ENCODE measurements at places on chromosomes 1 and 21. TPM values are rescaled to one million over a fixed set of nuclear protein-coding genes. Genes with fewer than 3 reads are reported as not detected.

GRCh38 chr1:110612060-110612745 lies 6.0 kb upstream of the KCNA2 start:
- no peak overlapping the region for H3K27ac ChIP-seq
- H3K4me1 ChIP-seq: no peaks in the 10 kb centered on the region
- H3K36me3 ChIP-seq: no peaks in the 10 kb centered on the region
- H3K27me3 ChIP-seq: peaks cover 14% of the 10 kb centered on the region
- H3K4me3 ChIP-seq: no peak overlapping the region
- DNase-seq: peak; percentile 42

The SLAMF9 gene
- total RNA-seq: not detected

DNA sequence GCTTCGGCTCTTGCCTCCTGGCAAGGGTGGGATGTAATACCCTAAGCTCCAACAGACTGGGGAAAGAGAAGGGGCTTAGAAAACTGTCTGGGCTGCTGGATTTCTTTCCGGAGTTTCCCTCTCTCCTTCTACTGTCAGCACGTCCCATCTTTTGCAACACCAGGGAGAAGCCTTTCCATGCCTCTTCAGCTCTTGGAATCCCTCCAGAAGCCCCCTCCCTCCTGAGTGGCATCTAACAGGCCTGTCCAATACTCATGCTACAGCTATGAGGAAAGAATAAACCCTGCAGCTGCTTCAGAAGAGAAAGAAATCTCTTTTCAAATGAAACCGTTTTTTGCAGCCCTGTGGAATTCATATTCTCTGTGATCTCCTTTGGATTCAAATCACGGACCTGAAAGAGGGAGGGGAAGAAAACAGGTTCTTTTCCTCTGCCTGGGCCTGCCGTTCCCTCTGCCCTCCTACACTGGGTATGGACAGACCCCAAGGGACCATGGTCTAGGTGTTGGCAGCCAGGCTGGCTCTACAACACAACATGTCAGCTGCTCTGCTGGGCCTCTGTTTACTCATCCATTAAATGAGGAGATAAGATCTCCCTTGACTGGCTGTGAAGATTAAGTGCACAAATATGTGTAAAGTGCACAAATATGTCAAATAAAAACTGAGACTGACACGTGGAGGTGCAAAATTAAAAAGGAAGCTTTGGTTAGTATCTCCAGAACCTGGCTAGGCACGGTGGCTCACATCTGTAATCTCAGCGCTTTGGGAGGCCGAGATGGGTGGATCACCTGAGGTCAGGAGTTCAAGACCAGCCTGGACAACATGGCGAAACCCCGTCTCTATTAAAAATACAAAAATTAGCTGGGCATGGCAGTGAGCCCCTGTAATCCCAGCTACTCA lies 6.0 kb upstream of the CAPN2 start:
- no peaks in the 10 kb centered on the region for H3K27me3 ChIP-seq
- peak; percentile 60 for DNase-seq

DNA sequence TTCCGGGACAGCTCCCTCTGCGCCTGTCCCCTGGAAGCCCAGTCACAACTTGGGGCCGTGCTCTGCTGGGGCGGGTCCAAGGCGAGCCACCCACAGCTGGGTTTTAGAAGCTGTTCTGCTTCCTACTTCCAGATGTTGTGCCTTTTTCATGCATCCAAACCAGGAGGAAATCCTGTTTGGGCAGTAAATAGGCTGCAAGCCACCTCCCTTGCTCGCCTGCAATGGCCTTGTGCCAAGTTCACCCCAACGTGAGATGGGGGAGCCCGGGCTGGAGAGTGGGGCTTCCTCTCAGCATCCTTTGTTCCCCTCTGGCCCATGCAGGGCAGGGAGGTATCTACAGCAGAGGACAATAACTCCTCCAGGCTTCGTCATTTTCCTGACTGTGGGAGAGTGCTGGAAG lies 73.2 kb downstream of the DMRTB1 start:
- DNase-seq: no peak
- H3K27me3 ChIP-seq: no peaks in the 10 kb centered on the region

The ATPAF1 gene
- total RNA-seq: 55.8 TPM

- DNase-seq: no peak
- H3K27ac ChIP-seq: no peak overlapping the region
- no peak overlapping the region for H3K4me3 ChIP-seq
- H3K4me1 ChIP-seq: no peaks in the 10 kb centered on the region
- H3K36me3 ChIP-seq: no peaks in the 10 kb centered on the region
- no peaks in the 10 kb centered on the region for H3K27me3 ChIP-seq
These were observed 196.7 kb upstream of the DAB1 start for GRCh38 chr1:57620605-57621004.

GRCh38 chr1:109290998-109291397 lies 8.1 kb upstream of the PSRC1 start:
- no peaks in the 10 kb centered on the region for H3K36me3 ChIP-seq
- no peaks in the 10 kb centered on the region for H3K27me3 ChIP-seq
- H3K4me1 ChIP-seq: no peaks in the 10 kb centered on the region
- DNase-seq: no peak
- H3K27ac ChIP-seq: no peak overlapping the region
- no peak overlapping the region for H3K4me3 ChIP-seq

DNA sequence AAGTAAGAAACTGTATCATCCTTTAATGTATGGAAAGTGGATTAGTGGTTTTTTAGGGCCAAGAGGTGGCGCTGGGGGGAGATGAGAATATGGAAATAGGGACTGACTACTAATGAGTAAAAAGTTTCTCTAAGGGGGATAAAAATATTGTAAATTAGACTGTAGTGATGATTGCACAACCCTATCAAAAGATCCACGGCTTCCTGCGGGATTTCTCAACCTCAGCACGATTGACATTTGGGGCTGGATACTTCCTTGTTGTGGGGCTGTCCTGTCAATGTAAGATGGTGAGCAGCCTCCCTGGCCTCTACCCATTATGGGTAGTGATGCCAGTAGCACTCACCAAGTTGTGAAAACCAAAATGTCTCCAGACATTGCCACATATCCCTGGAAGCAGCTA lies 36.0 kb upstream of the PRDM2 start:
- no peak overlapping the region for H3K4me3 ChIP-seq
- H3K27ac ChIP-seq: no peak overlapping the region
- H3K36me3 ChIP-seq: no peaks in the 10 kb centered on the region
- H3K27me3 ChIP-seq: no peaks in the 10 kb centered on the region

- H3K27ac ChIP-seq: no peak overlapping the region
- H3K4me1 ChIP-seq: no peaks in the 10 kb centered on the region
- no peak overlapping the region for H3K4me3 ChIP-seq
- no peak for DNase-seq
- H3K27me3 ChIP-seq: no peaks in the 10 kb centered on the region
- no peaks in the 10 kb centered on the region for H3K36me3 ChIP-seq
These were observed 5.6 kb downstream of the LYPLAL1 start for GRCh38 chr1:219179293-219179692.

DNA sequence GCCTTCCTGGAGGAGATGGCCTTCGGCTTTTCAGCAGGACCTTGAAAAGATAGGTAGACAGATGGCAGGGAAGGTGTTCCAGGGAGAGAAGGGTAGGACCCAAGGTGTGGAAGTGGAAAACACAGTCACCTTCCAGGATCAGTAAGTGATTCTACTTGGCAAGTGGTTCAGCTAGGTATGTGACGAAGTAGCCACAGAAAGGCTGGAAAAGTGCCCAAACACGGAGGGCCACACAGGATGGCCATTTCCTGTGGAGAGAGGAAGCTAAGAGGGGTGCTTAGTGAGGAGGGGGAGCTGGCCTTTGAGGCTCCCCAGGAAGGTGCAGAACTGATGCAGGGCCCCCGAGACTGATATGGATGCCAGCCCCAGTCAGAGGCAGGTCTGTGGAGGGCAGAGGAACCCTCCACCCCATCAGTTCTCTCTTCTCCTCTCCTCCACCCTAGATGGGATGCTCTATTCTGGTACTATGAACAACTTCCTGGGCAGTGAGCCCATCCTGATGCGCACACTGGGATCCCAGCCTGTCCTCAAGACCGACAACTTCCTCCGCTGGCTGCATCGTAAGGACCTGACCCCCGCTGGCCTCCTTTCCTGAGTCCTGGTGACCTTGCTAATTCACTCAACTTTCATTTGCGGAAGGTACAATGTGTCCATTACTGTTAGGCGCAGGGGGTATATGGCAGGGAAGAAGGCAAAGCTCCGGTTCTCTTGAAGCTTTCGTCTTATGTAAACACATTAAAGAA lies 6.8 kb downstream of the SEMA4A start:
- no peaks in the 10 kb centered on the region for H3K36me3 ChIP-seq
- no peak for DNase-seq
- no peak overlapping the region for H3K27ac ChIP-seq
- peak overlapping the region; percentile 23 for H3K4me3 ChIP-seq
- no peaks in the 10 kb centered on the region for H3K27me3 ChIP-seq
- H3K4me1 ChIP-seq: peaks cover 4% of the 10 kb centered on the region

DNA sequence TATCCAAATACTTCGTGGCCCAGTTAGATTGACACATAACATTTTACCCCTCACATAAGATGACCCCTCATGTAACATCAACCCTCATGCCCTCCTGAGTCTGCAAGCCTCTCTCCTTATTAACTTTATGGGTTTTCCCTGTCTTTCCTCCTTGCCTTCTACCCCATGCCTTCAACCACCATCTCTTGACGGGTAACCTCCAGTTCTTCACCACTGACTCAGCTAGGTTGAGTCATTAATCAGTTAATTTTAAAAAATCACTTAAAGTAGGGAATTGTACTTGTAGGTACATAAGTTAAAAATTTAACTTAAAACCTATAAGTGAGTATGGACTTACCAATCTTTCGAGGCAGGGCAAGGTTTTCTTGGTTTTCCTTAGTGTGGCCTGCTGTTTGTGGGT lies 330.7 kb downstream of the CAMTA1 start:
- no peak for DNase-seq
- H3K4me1 ChIP-seq: no peaks in the 10 kb centered on the region
- no peak overlapping the region for H3K4me3 ChIP-seq
- H3K36me3 ChIP-seq: no peaks in the 10 kb centered on the region
- H3K27me3 ChIP-seq: no peaks in the 10 kb centered on the region

- H3K27me3 ChIP-seq: no peaks in the 10 kb centered on the region
- no peaks in the 10 kb centered on the region for H3K36me3 ChIP-seq
- H3K4me3 ChIP-seq: no peak overlapping the region
- H3K4me1 ChIP-seq: no peaks in the 10 kb centered on the region
- no peak for DNase-seq
These were observed 8.2 kb downstream of the TMCC2 start for GRCh38 chr1:205235951-205236350.

DNA sequence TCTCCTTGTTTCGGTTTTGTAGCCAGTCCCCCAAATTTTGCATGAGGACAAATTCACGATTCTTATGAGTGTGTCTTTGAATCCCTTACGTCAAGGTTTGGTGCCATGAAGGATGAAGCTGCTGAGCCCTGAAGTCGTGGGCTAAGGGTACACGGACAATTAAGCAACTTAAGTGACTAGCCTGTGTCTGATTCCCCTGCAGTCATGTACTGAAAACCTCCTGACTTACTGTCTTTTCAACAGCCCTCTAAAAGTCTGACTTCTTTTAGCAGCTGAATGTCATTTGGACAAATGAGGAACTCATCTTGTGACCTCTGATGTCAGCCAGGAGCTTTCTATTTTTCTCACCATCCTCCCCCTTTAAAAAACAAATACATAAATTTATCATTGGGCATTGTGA lies 27.1 kb upstream of the C1orf105 start:
- H3K27me3 ChIP-seq: no peaks in the 10 kb centered on the region
- H3K4me1 ChIP-seq: no peaks in the 10 kb centered on the region
- H3K27ac ChIP-seq: peak overlapping the region; percentile 67
- H3K4me3 ChIP-seq: no peak overlapping the region
- no peaks in the 10 kb centered on the region for H3K36me3 ChIP-seq

The LRRC8B gene
- 15.0 TPM for total RNA-seq

The CDA gene
- 110 TPM for total RNA-seq

DNA sequence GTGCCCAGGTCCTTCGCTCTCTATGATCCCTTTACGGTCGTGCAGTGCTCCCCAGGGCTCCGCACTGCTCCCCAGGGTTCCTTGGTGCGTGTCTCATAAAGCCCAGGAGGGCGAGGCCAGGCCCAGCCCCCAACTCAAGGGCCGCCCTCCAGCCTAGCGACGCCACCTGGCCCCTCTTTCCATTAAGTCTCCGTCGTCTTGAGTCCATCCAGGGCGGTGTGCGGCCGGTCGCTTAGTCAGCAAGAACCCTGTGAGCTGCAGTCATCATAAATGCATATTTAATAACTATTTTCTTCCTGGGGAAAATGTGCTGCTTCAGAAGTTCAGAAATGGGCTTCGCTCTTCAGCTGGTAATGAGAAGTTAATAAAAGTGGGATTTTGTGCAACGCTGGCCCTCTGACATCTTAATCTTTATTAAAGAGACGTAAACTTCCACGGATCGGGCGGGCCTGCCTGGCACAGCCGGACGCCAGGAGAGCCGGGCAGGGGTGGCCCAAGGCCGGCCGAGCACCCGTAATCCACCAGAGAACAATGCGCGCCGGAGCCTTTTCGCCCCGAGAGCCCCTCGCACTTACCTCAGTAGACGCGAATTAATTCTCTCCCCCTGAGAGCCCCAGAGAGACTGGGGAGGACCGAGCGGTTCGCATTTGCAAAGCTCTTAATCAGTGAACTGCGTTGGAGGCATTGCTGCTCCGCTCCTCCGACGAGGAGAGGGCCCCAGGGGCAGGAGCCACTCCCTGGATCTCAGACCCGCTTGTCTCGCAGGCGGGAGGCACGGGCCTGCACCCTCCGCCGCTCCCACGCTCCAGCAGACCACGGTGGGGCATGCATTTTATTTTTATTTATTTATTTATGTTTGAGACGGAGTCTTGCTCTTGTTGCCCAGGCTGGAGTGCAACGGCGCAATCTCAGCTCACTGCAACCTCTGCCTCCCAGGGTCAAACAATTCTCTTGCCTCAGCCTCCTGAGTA lies 188.3 kb upstream of the ARHGEF16 start:
- H3K36me3 ChIP-seq: no peaks in the 10 kb centered on the region
- no peaks in the 10 kb centered on the region for H3K4me1 ChIP-seq
- H3K4me3 ChIP-seq: no peak overlapping the region
- no peak for DNase-seq
- no peak overlapping the region for H3K27ac ChIP-seq
- no peaks in the 10 kb centered on the region for H3K27me3 ChIP-seq

- no peak for DNase-seq
- no peak overlapping the region for H3K4me3 ChIP-seq
- no peaks in the 10 kb centered on the region for H3K27me3 ChIP-seq
- H3K4me1 ChIP-seq: no peaks in the 10 kb centered on the region
These were observed 11.5 kb upstream of the SLC44A3 start for GRCh38 chr1:94808669-94809068.

GRCh38 chr1:31414980-31415370 lies 2.0 kb downstream of the SERINC2 start:
- no peaks in the 10 kb centered on the region for H3K36me3 ChIP-seq
- peak overlapping the region; percentile 79 for H3K4me3 ChIP-seq
- H3K27ac ChIP-seq: no peak overlapping the region
- H3K4me1 ChIP-seq: no peaks in the 10 kb centered on the region
- DNase-seq: no peak
- no peaks in the 10 kb centered on the region for H3K27me3 ChIP-seq

DNA sequence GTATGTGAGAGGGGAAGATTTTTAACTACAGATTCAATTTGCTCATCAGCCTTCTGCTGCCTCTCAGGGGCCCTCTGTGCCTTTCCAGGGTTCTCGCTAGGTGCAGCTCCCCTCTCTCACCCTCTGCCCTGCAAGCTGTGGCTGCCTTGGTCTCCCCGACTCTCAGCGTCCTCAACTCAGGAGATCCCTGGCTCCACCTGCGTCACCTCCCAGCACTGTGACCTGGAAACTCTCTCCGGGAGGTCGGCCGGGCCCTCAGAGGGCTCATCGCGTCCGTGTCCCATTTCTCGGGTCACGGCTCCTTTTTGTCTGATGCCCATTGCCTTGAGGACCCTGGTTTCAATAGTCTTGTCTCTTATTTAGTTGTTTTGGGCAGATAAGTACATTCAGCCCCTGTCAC lies 63.5 kb upstream of the ADARB1 start:
- no peak for DNase-seq
- H3K27ac ChIP-seq: no peak overlapping the region
- no peaks in the 10 kb centered on the region for H3K36me3 ChIP-seq
- peaks cover 7% of the 10 kb centered on the region for H3K4me1 ChIP-seq

GRCh38 chr1:23722652-23723051 lies 20.6 kb upstream of the ELOA start:
- DNase-seq: no peak
- peaks cover 7% of the 10 kb centered on the region for H3K4me1 ChIP-seq
